Mononuclear cell (primary cell): ENCODE measurements at places on chromosomes 4 and X. TPM values are rescaled to one million over a fixed set of nuclear protein-coding genes. Genes with fewer than 3 reads are reported as not detected.

The CXCL13 gene
- total RNA-seq, result not detected

The EBP gene
- 27.6 TPM for total RNA-seq

The TMEM150C gene
- total RNA-seq, result 0.21 TPM

The LNX1 gene
- total RNA-seq, result not detected

The MBTPS2 gene
- total RNA-seq, result 4.7 TPM

The HPGD gene
- 10.5 TPM for total RNA-seq
